ENCODE measurements at places on chromosomes 6 and 20.

- DNase-seq: no peak
Observed at GRCh38 chr20:39851459-39851858, 837.6 kb downstream of the MAFB start.

- no peak for DNase-seq
Observed at GRCh38 chr6:70394518-70395300, 18.6 kb upstream of the FAM135A start.

- DNase-seq: no peak
Observed at GRCh38 chr6:125114248-125114858, 39.2 kb upstream of the TPD52L1 start.

GRCh38 chr6:16174416-16175078 is 45.7 kb downstream of the MYLIP start:
- DNase-seq: no peak

GRCh38 chr6:144336900-144337299 is 51.8 kb downstream of the UTRN start:
- DNase-seq: no peak

- peak; percentile 6 for DNase-seq
Observed at GRCh38 chr20:20837574-20838021, 125.2 kb upstream of the RALGAPA2 start.

DNA sequence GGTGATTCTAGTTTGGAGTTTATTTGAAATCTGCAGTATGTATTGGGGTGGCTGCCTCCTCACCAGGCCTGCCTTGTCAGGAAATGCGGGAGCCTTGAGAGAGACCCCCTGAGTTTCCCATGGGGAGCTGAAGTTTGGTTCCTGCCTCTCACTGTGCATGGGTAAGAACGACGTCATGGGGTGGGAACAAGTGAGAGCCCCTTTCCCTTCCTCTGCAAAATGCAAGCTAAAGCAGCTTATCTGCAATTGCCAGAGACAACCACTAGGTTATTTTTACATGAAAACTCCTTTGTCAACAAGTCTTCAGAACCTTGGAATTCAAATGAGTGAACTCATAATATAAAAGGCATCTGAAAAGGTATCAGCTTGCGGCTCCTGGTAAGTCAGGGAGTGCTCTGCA is 58.4 kb downstream of the TMEM170B start:
- no peak for DNase-seq

- DNase-seq: no peak
Observed at GRCh38 chr6:150152891-150153876, 10.3 kb downstream of the PPP1R14C start.

GRCh38 chr6:43524483-43524961 is 7.6 kb downstream of the POLR1C start:
- no peak for DNase-seq

DNA sequence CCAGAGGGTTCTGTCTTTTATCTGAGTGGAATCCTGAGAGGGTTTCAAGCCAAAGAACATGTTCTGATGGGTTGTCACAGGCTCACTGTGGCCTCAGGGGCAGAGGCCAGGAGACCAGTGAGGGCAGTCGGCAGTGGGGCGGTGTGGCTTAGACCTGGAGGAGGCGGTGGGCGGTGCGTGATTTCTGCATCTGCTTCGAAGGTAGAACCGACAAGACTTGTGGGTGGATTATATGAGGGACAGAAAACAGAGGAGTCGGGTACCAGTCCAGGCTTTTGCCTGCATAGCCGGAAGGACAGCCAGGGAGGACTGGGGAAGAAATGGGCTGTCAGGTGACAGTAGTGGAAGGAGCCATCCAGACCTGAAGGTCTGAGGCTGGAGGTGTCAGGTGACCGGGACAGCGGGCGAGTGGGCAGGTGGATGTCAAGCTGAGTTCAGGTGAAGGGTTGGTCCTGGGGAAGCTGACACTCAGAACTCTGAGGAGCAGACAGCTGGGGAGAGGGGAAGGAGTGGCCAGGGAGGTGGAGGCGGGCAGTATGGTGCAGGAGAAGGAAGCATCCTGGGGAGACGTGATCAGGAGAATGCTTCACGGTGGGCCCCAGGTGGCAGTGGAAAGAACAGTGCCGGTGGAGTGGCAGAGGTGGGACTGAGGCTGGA is 3.1 kb downstream of the CTSZ start:
- no peak for DNase-seq

- DNase-seq: no peak
Observed at GRCh38 chr20:53786071-53786444, 192.4 kb upstream of the ZNF217 start.

- DNase-seq: no peak
Observed at GRCh38 chr6:147759093-147759492, 250.6 kb downstream of the SAMD5 start.

Measured in HFF-Myc (cell line).